ENCODE measurements at places on chromosomes 11 and 22. TPM values are rescaled to one million over a fixed set of nuclear protein-coding genes. Genes with fewer than 3 reads are reported as not detected.

The UBQLNL gene
- total RNA-seq = not detected

The PRG3 gene
- not detected for total RNA-seq

The STT3A gene
- 156 TPM for total RNA-seq

The MFRP gene
- total RNA-seq = not detected

The PDGFD gene
- 0.34 TPM for total RNA-seq

All from HCT116 (cell line).